Kidney epithelial cell (primary cell): ENCODE measurements at places on chromosomes 1 and 21. TPM values are rescaled to one million over a fixed set of nuclear protein-coding genes. Genes with fewer than 3 reads are reported as not detected.

The PCP4 gene
- 1.2 TPM in 1 of 2 replicates, not detected in the other for total RNA-seq

The CCDC27 gene
- total RNA-seq: not detected in 2 replicates

The APH1A gene
- total RNA-seq: 152 and 161 TPM in 2 replicates

DNA sequence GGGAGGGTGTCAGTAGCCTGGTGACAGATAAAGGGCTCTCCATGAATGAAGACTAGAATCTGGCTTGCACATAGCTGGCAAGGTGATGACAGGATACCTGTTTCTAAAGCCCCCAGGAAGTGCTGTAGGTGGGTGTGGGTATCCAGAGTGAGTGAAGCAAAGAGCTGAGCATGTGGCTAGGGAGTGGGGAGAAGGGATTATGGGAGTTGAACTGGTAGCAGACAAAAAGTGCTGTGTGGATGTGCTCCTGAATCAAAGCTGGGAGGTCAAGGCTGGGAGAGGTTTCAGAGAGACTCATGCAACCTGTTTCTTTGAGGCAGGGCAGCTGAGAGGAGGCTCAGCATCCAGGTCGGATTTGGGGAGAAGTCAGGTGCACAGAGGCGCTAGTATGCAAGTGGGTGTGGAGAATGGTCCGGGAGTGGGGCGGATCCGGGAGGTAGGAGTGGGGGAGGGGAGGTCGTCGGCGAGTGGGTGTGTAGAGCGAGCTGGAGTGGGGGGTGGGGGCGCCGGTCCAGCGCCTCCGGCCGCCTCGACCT, 600 bp downstream of the ASTN1 start:
- DNase-seq: no peak

- DNase-seq: no peak
Measured at GRCh38 chr1:206705191-206705590, 20.5 kb downstream of the MAPKAPK2 start.

DNA sequence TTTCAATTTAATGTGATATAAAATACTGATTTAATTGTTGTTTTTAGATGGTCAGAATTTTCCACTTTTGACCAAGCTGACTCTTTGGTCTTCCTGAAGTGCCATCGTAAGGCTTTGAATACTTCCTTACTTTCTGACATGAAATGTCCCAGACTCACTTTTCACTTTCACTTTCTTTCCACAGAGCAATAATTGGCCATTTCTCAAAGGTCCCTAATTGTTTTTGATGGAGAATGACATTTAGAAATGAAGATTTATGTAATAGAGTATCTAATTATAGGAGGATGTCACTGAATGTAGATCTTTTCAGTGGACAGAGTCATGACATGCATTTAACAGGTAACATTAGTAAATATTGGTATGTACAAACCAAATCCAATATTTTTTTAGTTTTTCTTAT, 1141.6 kb downstream of the KCNT2 start:
- no peak for DNase-seq

- no peak for DNase-seq
Measured at GRCh38 chr1:243842161-243842560, 7.9 kb downstream of the AKT3 start.

GRCh38 chr1:203098914-203099520, 13.2 kb upstream of the MYOG start:
- DNase-seq: no peak

DNA sequence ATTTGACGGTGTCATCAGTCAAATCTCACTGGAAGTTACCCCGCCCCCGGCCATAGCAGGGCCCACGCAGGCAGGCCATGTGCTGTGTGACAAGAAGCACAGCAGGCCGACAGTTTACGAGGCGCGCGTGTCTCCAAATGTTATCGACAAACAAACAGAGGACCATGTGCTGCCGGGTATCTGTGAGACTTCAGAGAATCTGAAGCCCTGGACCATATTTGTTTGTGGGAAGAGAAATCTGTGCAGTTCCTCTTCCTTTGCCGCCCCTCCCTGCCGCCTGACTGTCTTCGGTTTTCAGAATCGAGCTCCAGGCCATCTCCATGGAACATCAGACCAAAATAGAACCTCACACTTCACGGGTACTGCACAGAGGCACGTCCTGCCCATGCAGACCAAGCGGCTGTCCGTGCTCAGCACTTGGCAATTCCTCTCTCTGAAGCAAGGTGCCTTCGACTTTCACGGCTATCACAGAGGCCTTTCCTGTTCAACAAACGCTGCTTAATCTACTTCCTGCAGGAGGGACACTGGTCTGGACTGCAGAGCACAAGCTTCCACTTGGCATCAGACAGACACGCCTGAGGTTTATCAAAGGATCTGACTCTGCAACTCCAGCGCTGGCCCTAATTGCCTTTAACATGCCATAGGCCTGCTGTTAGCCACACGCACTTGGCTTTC, 135.7 kb upstream of the KRTAP19-8 start:
- no peak for DNase-seq

DNA sequence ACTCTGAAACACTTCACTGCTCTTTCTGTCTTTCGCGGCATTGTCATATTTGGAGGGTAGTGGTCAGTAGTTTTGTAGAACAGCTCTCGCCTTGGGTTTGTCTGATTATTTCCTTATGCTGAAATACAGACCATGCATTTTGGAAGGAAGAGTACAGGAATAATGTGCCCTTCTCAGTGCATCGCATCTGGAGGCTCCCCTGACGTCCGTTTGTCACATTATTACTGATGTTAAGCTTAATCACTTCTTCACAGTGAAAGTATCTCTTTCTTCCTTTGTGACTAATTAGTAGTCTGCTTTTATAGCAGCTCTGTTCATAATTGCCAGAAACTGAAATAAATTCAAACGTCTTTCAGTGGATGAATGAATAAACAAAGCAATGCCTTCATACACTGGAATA, 85.7 kb upstream of the CXADR start:
- no peak for DNase-seq

- no peak for DNase-seq
Measured at GRCh38 chr1:9201401-9202239, 33.0 kb upstream of the H6PD start.

GRCh38 chr1:162250004-162250730, 126.5 kb downstream of the SPATA46 start:
- no peak for DNase-seq

DNA sequence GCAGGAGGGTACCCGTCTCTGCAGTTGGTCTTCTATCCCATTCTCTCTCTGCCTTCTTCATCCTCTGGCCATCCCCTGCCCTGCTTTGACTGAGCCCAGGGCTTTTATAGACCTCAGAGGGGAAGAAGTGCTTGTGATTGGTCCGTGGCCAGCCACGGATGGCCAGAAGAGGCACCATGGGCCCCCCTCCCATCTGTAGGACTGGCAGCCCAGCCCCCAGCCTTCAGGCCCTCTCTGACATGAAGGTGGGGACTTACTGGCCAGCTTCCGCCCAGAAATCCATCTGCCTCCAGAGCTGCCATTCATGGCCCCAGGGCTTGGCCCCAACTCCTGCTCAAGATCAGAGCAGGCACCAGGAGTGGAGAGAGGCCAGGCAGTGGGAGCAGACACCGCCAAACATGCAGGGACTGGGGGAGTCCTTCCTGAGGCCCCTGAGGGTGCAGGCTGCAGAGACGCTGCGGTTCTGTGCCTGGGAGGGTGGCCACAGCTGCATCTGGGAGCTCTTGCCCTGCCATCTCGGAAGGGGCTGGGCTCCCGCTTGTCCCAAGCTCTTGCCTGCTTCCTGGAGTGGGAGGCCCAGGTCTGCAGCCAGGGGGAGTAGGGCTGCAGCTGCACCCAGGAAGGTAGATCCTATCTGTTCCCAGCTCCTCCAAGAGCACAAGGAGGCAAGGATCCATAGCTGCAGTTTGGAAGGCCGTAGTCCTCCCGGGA, 698.6 kb upstream of the B3GALT2 start:
- no peak for DNase-seq

DNA sequence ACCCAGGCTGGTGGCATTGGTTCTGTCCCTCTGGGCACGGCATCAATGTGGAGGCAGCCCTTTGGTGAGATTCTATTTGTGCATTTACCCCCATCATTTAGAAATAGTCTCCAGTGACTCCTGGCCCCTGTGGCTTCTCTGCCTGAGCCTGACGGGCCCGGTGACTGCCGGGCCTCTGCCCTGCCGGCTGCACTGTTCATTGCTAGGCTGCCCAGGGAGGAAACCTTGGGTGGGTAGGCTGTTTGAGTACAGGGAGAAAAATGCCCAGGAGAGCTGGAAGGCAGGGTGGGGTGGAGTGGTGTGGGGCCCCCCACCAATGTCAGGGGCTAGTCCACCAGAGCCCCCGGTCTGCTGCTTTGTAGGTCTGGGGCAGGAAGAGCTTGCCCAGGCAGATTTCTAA, 23.4 kb upstream of the EDN2 start:
- DNase-seq: no peak

GRCh38 chr1:203219934-203220333, 9.5 kb downstream of the CHIT1 start:
- DNase-seq: no peak
